ENCODE measurements at places on chromosomes 7 and 10.

DNA sequence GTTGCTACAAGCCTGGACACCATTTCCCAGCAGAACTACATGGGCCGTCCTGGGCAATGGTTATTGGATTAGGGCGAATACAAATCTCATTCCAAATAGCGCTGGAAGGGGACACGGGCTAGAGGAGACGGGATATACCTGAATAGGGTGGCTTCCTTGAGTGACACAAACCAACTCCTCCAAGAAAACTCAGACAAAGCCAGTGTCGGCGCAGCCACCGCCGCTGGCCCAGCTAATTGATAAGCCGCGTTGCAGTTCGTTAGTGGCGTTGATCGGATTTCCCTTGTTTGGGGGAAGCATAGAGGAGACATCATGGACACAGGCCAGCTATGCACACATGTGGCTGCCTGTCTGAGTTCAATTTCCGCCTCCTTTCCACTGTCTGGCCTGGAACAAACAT is 55.7 kb downstream of the EBF3 start:
- DNase-seq, result no peak

DNA sequence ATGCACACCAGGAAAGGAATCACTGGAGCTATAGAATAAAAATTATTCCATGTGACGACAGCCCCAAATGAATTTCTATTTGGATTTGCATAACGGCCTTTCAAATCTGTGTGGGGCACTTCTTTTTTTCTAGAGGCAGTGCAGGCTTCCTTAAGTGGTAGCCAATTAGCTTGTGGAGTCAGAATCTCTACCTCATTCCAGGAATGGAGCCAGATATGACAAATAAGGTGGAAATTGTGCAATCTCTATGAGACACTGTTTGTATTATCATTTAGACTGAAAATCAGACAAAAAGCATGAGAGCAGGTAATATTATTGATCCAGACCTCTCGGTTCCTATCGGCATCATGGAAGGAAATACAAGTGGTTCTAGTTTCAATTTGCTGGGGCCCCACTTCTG is 78.7 kb downstream of the BEND7 start:
- no peak for DNase-seq

GRCh38 chr7:115368998-115369397 is 447.1 kb downstream of the MDFIC start:
- no peak for DNase-seq

DNA sequence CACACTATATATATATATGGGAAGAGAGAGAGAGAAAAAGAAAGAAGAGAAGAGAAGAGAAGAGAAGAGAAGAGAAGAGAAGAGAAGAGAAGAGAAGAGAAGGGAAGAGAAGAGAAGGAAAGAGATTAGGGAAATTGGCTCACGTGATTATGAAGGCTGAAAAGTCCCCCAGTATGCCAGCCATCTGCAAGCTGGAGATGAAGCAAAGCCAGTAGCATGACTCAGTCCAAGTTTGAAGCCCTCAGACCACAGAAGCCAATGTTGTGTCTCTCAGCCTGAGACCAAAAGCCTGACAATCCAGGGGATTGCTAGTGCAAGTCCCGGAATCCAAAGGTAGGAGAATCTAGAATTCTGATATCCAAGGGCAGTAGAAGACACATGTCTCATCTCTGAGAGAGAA is 206.3 kb upstream of the PRSS1 start:
- no peak for DNase-seq
